ENCODE measurements at places on chromosomes 6 and 20.
A peak's percentile ranks its signal among the peaks of the same experiment; 100 is the strongest.

DNA sequence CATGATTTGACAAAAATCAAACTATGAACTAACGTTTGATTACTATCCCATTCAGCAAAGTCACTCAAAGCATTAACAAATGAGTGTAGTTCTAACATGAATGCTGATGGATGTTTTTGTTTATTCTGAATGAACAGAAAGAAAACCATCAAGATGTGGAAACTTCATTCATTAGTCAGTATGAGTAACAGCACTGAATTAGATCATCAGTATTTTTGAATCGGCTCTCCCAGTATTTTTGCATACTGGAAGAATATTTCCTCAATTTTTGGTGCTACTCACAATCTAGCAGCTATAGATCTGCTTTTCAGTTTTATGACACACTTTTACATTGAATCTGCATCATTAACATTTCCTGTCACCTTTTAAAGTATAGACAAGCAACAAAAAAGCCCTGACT lies 63.8 kb upstream of the CD83 start:
- H3K27ac ChIP-seq = no peak overlapping the region
- peaks cover 15% of the 10 kb centered on the region for H3K27me3 ChIP-seq
- H3K4me3 ChIP-seq = no peak overlapping the region
- no peaks in the 10 kb centered on the region for H3K4me1 ChIP-seq

DNA sequence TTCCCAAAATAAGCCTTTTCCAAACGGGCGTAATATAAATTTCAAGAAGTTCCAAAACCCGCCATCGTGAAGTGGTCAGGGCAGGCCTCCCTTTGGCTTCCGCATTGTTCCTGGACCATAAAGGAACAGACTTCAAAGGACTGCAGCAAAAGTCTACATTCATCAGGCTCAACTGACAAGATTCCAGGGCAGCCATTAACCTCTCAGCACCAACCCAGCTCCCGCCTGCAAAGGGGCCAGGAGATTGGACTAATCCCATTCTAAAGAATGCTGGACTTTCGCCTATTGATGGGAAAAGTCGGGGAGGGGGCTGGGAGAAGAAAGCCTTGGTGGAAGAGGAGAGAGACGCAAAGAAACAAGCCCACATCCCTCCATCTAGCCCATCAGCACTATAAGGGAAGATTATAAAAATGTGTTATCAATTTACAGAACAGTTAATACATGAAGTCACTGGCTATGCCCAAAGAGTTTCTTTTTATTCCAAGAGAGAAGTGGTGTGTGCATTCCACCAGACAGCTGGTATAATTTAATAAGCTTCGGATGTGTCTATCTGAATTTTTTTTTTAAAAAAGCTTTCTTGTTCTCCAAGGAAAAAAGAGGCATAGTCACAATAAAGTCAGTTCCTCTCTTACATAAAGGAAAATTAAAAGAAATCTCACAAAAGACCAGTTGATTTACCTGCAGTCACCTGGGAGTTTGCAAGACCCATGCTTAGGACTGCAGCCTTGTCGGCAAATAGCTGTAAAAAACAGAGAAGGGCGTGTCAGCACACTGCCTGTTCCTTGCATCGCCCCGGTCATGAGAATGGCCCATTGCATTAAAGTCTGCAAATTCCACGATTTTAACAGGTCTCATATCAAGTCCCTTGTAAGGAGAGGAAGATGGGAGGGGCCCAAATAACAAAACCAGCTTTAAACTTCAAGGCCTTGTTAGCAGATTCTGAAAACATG lies 17.8 kb downstream of the JAG1 start:
- H3K36me3 ChIP-seq = no peaks in the 10 kb centered on the region
- H3K4me1 ChIP-seq = no peaks in the 10 kb centered on the region
- no peak overlapping the region for H3K27ac ChIP-seq
- H3K4me3 ChIP-seq = no peak overlapping the region
- H3K27me3 ChIP-seq = peaks cover 18% of the 10 kb centered on the region

- no peaks in the 10 kb centered on the region for H3K27me3 ChIP-seq
- H3K36me3 ChIP-seq = no peaks in the 10 kb centered on the region
- H3K4me1 ChIP-seq = peaks cover 4% of the 10 kb centered on the region
- H3K4me3 ChIP-seq = no peak overlapping the region
- H3K27ac ChIP-seq = no peak overlapping the region
These were observed 47.9 kb upstream of the SRPK1 start for GRCh38 chr6:35968821-35969220.

GRCh38 chr6:32131439-32131948 lies 1.4 kb upstream of the FKBPL start:
- H3K27me3 ChIP-seq = peaks cover 2% of the 10 kb centered on the region
- peaks cover 26% of the 10 kb centered on the region for H3K4me1 ChIP-seq
- no peak for DNase-seq
- H3K4me3 ChIP-seq = peak overlapping the region; percentile 12
- H3K27ac ChIP-seq = peak overlapping the region; percentile 9

- peaks cover 21% of the 10 kb centered on the region for H3K4me1 ChIP-seq
- H3K4me3 ChIP-seq = no peak overlapping the region
- no peaks in the 10 kb centered on the region for H3K36me3 ChIP-seq
- peaks cover 26% of the 10 kb centered on the region for H3K27me3 ChIP-seq
- no peak overlapping the region for H3K27ac ChIP-seq
- DNase-seq = no peak
These were observed 66.1 kb downstream of the FAM50B start for GRCh38 chr6:3915076-3915791.

Data from activated naive CD8-positive, alpha-beta T cell treated with anti-CD3 and anti-CD28 coated beads, Interleukin-2, amount 50 U/mL, for 24 hours (primary cell).